ENCODE measurements at places on chromosomes 7 and 10.

- DNase-seq = no peak
Measured at GRCh38 chr10:108060246-108060645, 895.7 kb upstream of the SORCS1 start.

DNA sequence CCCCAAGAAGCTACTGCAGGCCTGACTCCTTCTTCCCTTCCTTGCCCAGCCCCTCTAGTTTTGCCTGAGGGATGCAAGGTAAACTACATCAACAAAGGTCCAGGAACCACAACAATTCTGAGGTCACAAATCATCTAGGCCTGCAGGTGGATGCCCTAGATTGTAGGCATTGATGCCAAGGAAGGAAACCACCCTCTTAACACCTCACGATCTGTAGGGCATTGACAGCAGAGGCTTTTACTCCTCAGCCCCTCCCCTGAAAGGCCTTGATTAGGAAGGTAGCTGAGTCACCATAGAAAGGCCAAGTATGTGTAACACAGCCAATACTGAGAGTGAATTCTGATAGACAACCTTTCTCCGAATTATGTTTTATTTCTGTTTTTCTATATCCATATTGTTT, 46.7 kb upstream of the FAM3C start:
- DNase-seq = no peak

DNA sequence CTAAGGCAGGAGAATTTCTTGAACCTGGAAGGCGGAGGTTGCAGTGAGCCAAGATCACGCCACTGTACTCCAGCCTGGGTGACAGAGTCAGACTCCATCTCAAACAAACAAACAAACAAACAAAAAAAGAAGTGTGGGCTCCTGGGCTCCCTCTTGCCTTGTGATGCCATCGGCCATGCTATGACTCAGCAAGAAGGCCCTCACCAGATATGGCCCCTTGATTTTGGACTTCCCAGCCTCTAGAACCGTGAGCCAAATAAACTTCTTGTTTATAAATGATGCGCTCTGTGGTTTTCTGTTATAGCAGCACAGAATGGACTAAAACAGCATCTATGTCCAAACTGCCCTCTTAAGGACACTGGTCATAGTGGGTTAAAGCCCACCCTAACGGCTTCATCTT, 29.9 kb upstream of the RHEB start:
- no peak for DNase-seq

DNA sequence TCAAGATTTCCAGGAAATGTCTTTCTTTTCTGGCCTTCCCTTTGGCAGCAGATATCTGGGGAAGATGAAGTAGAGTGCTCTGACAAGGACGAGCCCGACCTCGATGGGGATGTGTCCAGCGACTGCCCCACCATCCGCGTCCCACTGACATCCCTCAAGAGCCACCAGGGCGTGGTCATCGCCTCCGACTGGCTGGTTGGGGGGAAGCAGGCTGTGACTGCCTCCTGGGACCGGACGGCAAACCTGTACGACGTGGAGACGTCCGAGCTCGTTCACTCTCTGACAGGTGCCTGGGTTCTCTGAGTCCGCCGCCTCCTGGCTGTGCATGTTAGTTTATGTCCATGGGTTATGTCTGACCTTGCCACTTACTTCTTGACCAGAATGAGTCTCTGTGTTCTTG, 47.4 kb downstream of the WDR37 start:
- no peak for DNase-seq

DNA sequence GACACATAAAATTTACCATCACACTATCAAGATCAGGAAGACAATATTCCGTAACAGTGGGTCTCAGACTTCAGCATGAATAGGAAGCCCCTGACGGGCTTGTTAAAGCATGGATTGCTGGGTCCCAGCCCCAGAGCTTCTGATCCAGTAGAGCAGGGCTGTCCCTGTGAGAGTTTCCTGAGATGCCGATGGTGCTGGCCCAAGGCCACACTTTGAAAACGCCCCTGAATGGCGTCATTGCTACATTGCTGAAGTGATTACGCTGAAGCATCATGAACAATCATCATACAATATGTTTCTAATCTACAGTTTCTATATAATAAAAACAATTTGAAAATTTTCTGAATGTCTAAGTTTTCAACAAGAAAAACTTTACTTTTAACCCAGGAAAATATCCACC, 38.0 kb upstream of the TMEM72 start:
- no peak for DNase-seq

GRCh38 chr10:87744606-87745005, 73.4 kb downstream of the ATAD1 start:
- DNase-seq = no peak

GRCh38 chr7:5543361-5543760, 119.7 kb upstream of the TNRC18 start:
- no peak for DNase-seq

DNA sequence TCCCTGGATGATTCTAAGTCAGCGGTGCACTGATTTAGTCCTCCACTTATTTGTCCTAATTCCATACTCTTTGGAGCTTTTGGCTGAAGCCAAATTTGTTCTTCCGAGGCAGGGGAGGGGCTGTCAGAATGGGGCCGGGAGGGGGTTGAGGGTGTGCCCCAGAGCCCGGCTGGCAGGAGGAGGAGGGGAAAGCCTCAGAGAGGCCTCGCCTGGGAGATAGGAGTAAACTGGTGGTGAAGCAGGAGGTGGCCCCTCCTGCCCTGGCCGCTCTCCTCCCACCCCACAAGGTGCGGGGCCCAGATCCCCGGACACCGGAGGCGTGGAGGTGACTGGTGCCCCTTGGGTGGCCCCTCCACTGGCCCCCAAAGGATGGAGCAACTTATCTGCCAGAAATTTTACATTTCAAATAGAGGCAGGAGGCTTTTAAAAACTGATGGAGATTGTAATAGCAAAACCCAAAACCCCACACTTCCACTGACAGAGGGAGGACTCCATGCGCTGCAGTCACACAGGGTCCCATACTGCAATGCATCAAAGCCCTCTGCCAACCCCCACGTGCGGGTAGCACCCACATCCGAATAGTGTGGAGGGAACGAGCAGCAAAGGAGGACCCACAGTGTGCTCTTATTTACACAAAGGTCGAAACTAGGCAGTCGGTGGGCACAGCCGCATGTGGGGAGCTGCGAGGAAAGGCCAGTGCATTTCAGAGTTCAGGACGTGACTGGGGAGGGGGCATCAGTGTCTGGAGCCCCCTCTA, 61.9 kb downstream of the CAMK2B start:
- DNase-seq = no peak

GRCh38 chr7:132383962-132384361, 192.3 kb downstream of the PLXNA4 start:
- DNase-seq = no peak

- DNase-seq = no peak
Measured at GRCh38 chr10:72264536-72264935, 9.2 kb upstream of the DDIT4 start.

DNA sequence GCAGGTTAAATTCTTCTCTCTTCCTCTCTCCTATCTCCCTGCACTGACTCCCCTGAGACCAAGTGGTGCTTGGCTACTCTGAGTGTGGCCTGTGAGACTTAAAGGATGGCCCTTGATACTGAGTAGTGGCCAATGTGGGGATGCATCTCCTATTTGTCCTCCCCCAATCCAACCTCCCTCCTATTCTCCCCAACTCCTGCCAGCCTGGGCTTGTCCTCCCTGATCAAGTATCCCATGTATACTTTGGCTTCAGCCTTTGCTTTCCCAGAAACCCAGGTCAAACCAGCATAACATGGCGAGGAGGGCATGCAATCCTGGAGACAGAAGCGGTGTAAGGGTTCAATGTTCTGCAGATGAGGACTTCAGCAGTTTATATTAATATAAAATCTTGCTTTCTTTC, 77.9 kb upstream of the GRB10 start:
- no peak for DNase-seq

GRCh38 chr7:156065400-156065799, 253.1 kb upstream of the SHH start:
- DNase-seq = no peak

- DNase-seq = no peak
Measured at GRCh38 chr7:150341263-150342120, at the start of gene RARRES2. TSS of gene RARRES2 (minus strand) at chr7:150341629. CDS start at chr7:150340609, 1,020 bp downstream.

DNA sequence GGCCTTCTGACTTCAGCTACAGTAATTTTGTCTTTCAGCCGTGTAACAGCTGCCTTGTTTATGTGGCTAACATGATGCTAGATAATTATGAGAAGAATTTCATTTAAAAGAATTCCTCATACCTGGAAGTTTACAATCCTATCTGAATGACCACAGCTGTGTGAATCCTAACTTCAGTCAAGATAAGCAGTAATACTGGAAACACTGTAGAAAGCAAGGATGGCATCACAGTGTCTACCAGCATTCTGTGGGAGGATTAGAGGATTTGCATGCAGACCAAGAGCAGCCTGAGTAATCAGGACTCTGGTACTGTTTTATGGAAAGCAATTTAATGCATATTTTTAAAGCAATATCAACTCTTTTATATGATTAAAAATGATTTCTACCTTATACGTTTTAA, 282.4 kb downstream of the EXOC4 start:
- no peak for DNase-seq

- no peak for DNase-seq
Measured at GRCh38 chr7:159172400-159172799, 27.7 kb upstream of the VIPR2 start.

GRCh38 chr10:91214911-91215310, 5.6 kb upstream of the PCGF5 start:
- DNase-seq = no peak

DNA sequence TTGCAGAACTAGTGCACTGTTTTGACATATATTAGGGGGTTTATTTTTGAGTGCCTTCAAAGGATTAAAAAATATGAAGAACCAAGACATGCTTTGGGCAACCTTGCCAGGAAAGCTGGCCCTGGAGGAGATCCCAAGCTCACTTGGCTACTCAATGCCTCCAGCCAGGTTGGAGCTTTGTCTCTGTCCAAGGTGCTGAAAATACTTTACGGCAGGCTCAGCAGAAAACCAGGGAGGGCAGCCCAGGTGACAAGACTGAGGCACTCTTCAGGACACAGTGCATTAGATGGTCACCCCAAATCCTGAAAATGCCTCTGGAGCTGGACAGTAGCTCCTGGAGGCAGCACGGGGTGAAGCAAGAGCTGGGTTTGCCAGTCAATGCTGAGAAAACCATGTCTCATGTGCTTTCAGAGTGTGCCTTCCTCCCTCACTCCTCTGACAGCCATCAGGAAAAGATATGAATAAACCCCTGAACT, 5.8 kb upstream of the KCNH2 start:
- DNase-seq = no peak

DNA sequence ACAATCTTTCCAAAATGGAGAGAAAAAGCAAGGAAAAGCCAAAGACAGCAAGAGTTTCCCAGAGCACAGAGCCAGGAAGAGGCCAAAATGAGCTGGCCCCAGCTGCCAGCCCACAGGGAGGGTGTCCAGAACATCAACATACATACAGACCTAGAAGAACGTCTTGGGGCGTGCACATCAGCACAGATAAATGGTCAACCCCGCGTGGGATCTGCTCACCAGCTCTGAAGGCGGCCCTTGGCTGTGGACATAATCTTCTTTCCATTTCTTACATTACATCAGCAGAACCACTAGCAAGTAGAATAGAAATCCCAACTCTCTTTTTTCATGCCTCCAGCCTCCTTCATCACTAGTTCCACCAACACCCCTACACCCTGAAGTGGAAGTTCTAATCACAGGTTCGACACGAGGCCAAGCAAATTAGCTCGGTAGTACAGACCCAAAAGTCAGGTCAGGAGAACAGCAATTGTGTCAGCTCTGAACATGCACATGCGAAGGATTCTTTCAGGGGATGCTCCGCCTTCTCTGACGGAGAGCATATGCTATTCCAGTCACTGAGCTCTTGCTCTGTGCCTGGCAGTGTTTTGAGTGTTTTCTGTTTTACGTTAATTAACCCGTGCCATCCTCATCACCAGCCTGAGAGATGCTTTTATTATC, 16.4 kb downstream of the SH3PXD2A start:
- DNase-seq = no peak

DNA sequence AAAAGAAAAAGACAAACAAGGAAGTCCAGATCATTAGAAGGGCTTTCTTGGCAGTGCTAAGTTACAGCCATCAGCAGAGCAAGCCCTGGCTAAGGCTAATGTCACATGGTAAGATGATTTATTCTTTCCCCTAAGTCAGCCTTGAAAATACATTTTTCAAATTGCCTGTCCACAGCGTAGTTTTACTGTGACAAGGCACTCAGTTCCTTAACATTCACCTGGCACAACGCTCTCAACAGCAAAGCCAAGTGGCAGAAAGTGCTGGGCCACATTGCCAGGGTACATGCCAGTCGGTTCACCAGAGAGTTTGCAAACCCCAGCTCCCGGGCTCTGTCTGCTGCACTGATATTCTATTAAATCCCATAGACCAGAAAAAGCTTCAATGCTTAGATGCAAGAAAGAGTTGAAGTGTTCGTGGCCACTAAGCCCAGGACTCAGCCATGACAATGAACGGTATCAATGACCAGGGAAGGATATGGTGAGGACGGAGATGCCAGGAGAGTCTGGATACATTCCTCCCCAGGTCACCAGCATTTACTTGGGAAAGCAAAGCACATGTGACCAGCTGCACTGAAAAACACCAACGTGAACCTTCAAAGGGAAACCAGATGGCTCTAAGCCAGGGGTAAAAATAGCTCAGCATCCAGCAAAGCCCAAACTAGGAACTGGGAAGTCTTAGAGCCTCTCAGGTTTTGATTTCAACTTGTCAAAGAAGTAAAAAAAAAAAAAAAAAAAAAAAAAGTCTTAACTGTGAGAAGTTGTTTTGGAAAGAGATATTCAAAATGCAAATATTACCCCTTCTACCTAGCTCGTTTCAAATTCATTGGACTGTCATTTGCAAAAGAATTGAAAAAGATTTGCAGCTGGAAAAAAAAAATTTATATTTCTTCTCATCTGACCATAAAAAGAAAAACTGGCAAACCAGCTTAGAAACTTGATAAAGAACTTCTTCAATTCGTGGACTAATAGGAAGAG, 23.9 kb upstream of the MPP7 start:
- no peak for DNase-seq

GRCh38 chr10:103448746-103449145, 3.4 kb downstream of the CALHM2 start:
- no peak for DNase-seq

GRCh38 chr7:1818575-1819258, 148.6 kb downstream of the ELFN1 start:
- no peak for DNase-seq

DNA sequence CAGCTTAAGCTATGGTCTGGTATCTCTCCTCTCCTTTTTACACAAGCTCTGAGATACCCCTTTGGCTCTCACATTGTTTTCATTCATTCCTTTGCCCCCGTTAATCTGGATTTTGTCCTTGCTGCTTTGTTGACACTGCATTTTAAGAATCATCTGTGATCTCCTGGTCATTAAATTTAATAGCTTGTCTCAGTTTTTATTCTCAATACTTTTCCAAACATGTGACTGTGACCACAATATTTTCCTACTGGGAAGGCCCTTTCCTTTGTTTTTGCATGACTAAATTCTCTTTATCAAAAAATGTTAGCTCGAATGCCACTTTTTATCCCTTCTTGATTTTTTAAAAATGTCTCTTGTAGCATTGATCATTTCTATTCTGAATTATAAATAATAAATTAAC, 171.2 kb downstream of the SUGCT start:
- no peak for DNase-seq

DNA sequence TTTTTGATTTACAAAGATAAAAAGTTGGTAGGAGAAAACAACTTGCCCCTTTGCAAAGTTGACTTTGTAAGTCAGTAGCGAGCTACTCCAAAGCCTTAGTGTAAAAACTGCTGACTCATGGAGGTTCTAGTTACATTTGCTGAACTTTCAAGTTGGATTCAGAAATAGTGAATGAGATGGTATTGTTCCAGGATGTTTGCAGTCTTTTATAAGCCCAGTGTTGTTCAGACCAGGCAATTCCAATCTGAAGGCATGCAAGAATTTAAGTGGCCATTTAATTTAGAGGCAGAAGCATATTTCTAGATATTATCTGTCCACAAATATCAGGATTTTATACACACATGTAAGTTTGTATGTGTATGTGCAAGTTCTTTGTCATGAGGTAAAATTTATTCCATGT, 21.6 kb downstream of the TES start:
- DNase-seq = no peak
